ENCODE measurements at places on chromosomes 13 and 19.
A peak's percentile ranks its signal among the peaks of the same experiment; 100 is the strongest.

GRCh38 chr13:75258159-75258782 is 223.7 kb downstream of the TBC1D4 start:
- no peak for DNase-seq

GRCh38 chr19:10554760-10555609 is 10.8 kb downstream of the KRI1 start:
- DNase-seq, result no peak

- DNase-seq, result no peak
Measured at GRCh38 chr19:29303069-29303718, 90.2 kb upstream of the UQCRFS1 start.

DNA sequence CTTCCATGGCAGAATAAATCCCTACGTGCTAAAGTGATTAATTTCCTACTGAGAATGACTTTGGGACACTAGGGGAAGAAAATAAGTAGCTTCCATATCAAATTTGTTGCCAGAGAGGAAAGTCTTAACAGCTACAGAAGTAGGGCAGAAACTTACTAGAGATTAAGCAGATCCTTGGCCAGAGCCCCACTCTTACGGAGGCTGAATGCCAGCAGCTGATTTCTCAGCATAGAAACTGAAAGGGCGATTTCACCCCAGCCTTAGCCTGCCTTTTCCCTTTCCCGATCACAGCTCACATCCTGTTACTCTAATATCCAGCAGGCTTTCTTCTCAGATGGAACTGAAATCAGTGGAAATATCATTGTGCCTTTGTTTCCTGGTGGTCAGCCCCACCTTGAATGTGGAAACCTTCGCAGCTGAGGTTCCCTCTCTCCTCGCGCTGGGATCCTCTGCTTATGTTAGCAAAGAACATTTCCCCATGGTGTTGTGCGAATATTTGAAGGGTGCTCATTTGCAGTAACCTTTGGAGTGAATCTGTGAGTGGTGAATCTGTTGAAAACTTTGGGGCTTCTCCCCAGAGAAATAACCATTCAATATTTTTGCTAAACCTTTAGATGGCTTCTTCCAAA is 8.4 kb downstream of the FAM124A start:
- DNase-seq, result no peak

DNA sequence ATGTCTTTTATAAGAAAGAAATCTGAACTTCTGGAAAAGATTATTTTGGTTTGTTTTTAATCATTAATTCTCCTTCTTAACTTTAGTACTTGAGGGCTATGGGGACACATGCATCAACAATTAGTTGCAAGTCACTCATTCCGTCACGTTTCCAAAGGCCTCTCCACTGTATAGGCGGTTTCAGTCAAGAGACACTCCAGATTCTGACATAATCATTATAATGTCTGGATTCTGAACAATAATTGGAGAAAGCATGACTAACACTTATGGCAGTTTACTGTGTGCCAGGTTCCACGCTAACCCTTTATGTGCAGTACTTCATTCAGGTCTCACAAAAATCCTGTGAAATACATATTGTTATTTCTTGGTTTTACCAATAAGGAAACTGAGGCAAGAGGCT is 71.9 kb downstream of the TNFRSF19 start:
- no peak for DNase-seq

- DNase-seq, result no peak
Measured at GRCh38 chr19:34816708-34817107, 43.7 kb upstream of the ZNF599 start.

- no peak for DNase-seq
Measured at GRCh38 chr19:41868120-41868988, 8.3 kb downstream of the RPS19 start.

DNA sequence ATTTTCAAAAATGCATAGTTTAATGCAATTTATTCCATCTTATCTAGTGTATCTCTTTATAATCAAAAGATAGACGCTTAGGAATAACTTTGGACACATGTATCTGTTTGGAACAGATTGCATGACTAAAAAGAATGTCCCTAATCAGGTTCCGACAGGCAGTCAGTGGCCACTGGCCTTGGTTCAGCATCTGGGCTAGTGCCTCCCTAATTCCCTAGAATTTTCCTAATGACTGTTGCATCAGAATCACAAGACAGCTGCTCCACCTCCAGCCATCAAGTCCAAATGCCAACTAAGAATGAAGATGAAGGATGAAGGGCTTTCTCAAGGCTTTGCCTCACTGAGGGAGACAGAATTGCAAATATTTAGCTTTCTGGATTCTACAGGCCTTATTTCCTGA is 173.8 kb downstream of the EFNB2 start:
- DNase-seq, result no peak

DNA sequence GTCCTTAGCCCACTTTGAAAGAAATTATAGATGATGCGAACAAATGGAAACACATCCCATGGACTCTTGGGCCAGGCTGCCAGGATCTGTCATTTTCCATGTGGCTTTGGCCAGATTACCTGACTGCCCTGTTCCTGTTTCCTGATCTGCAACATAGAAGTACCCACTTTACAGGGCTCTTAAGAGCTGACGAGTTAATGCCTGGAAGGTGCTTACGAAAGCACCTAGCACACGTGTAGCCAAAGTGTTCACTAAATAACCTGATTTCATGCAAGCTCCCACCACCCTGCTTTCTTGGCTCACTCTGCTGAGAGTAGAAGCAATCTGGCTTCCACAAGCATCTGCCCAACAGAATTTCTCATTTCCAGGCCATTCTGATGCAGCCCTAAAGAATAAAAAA is 575.2 kb downstream of the MYO16 start:
- DNase-seq, result no peak

DNA sequence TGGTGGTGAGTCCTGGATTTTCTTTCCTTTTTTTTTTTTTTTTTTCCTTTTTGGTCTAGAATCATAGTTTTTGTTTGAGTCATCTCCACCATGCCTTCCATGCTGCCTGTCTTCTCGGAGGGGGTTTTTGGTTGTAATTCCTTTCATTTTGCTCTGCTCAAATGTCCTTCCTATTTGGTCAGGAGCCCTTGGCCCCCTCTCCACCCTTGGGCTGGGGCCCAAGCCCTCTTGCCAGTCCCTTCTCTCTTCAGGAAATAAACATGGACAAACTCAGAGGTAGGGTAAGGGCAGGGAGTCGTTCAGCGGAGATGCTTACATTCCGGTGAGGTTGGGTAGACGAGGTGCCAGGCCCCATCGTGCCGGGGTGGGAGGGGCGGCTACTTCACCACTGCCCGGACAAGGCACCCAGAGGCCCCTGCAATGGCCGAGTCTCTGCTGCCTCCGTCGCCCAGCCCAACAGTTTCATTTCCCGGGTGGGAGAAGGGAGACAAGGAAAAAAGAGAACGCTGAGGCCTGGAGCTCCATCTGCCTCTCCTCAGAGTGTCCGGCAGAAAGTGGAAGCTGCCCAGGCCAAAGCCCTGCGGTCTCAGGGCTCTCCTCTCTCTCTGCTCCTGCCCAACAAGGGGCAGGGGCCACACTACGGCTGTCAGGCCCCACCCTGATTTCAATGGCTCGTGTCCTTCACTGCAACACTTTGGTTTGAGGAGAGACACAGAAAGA is 12.7 kb downstream of the ZNF574 start:
- no peak for DNase-seq

DNA sequence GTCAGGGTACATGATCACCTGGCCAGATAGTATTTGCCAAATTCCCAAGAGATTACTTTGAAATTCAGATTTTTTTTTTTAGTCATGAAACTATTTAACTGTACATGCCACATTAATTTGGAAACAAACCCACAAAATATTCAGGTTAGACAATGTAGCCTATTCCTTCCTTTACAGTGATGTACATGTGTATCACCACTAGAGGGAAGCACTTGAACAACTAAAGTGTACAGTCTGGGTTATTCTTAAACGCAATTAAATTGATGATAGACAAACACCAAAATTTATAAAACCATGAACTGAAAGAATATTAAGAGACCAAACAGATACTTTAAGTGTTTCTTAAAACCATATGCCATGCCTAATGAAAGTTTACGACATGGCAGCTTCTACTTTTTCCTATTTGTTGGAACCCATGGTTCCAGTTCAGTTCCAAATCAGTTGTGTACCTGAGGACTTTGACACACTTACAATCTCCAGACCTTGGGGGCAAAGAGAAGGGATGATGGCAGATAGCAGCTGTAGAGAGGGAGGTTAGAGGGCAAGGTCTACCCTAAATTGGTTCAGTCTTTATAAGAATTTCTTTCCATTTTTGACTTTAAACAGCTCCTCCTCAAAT is 52.8 kb downstream of the TNFSF13B start:
- peak; percentile 40 for DNase-seq

DNA sequence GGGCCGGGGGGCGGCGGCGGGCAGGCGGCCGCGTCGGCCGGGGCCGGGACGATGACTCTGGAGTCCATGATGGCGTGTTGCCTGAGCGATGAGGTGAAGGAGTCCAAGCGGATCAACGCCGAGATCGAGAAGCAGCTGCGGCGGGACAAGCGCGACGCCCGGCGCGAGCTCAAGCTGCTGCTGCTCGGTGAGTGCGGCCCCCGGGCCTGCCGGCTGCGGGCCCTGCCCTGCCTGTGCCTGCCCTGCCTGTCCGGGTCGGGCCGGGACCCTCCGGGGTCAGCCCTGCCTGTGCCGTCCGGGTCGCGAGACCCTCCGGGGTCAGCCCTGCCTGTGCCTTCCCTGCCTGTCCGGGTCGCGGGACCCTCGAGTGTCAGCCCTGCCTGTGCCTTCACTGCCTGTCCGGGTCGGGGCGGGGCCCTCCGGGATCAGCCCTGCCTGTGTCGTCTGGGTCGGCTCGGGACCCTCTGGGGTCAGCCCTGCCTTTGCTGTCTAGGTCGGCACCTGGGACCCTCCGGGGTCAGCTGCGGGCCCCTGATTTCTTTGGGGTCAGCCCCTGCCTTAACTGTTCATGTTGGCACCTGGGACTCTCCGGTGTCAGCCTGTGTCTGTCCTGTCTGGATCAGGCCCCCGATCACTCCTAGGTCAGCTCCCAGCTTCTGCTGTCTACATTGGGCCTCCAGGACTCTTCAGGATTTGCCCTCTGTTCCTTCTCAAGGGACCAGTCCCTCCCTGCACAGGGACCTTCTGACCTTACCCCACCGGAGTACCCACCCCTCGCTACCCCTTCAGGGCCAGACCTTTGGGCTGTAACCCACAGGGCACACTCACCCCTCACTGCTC is 659 bp downstream of the GNA11 start:
- DNase-seq, result no peak

- DNase-seq, result peak; percentile 10
Measured at GRCh38 chr19:8445488-8446001, 770 bp downstream of the HNRNPM start.

GRCh38 chr19:27955485-27956480 is 1257.2 kb downstream of the UQCRFS1 start:
- DNase-seq, result no peak

DNA sequence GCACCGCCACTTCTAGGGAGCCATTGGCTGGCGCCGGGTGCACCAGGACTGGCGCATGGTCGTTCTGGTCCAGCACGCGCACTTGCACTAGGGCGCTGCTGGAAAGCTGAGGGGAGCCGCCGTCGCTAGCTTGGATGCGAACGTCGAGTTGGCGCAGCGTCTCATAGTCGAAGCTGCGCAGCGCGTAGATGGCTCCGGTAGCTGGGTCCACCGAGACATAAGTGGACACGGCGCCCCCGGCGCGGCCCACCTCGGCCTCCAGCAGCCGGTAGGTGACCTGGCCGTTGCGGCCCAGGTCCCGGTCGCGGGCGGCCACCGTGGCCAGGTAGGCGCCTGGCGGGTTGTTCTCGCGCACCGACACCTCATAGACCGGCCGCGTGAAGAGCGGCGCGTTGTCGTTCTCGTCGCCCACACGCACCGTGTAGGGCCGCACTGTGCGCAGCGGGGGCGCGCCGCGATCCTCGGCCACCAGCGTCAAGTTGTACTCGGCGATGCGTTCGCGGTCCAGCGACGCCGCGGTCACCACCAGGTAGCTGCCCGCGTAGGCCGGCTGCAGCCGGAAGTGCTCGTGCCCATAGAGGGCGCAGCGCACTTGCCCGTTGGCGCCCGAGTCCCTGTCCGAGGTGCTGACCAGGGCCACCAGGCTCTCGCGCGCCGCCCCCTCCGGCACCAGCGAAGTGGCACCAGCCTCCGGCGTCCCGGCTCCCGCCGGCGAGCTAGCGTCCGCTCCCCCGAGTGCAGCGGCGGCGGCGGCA is 1.7 kb downstream of the PCDH8 start:
- no peak for DNase-seq

DNA sequence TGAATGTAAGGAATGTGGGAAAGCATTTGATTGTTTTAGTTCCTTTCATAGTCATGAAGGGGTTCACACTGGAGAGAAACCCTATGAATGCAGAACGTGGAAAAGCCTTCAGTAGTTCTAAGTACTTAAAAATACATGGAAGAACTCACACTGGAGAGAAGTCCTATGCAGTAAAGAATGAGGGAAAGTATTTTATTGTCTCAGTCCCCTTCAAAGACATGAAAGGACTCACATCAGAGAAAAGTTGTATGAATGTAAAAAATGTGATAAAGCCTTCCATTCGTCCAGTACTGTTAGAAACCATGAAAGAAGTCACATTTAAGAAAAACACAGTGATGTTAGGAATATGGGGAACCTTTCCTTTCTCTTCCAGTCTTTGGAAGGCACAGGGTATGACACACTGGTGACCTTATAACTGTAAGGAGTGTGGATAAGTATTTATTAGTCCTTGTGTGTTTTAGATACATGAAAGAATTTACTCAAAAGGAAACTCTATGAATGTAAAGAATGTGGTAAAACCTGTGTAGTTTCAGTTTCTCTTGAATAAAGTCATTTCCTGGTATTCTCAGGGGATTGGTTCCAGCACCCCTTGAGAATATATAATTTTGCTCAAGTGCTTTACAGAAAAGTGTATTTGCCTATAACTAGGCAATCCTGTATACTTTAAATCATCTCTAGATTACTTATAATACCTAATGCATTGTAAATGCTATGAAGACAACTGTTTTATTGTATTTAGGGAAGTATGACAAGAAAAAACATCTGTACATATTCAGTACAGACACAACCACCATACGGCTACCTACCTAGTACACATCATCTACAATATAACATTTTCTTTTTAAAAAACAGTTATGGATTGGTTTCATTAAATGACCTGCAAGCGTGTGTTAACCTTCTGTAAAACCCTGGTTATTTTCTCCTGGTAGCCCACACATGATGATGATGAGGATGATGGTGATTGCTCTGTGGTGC is 52.8 kb downstream of the ZNF823 start:
- DNase-seq, result no peak

DNA sequence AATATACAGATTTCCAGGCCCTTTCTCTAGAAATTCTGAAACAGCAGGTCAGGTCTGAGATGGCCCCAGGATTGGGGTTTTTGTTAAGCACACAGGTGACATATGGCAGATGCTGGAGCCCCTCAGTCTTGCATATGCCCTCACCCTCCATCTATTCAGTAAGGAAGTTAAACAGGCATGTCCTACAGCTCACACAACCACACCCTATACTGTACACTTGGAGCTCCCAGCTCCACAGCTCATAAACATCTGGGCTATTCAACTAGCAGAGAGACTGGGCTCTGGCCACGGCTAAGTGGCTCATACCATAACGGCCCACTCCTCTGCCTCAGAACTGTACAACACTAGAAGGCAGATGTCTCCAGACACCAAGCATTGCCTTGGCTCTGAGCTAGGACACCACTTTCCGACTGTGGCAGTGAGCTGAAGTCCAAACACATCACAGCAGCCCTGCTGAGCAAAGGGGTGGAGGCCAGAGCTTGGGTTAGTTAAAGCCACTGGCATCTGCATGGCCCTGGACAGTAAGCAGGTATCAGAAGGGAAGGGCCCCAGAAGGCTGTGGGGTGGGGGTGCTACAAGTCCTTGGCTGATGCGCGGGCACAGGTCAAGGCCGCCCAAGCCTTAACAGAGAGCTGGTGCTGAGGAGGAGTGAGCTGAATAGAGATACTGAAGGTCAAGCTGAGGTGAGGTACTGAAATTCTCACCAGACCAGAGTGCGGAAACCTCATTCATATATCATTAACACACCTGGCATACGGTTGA is 79.1 kb downstream of the ABCC4 start:
- DNase-seq, result no peak

- DNase-seq, result no peak
Measured at GRCh38 chr13:29572575-29572974, 22.9 kb downstream of the SLC7A1 start.

Data from CD4-positive, alpha-beta T cell treated with Interleukin-6 at 100 ng/mL for 8 hours (primary cell).